Stimulated activated CD8-positive, alpha-beta memory T cell treated with anti-CD3 and anti-CD28 coated beads, Interleukin-7, amount 100 ng/mL, for 1 hour (primary cell): ENCODE measurements at places on chromosomes 6 and 20.

- no peak for DNase-seq
Measured at GRCh38 chr6:109197061-109197460, 101.8 kb downstream of the CEP57L1 start.

DNA sequence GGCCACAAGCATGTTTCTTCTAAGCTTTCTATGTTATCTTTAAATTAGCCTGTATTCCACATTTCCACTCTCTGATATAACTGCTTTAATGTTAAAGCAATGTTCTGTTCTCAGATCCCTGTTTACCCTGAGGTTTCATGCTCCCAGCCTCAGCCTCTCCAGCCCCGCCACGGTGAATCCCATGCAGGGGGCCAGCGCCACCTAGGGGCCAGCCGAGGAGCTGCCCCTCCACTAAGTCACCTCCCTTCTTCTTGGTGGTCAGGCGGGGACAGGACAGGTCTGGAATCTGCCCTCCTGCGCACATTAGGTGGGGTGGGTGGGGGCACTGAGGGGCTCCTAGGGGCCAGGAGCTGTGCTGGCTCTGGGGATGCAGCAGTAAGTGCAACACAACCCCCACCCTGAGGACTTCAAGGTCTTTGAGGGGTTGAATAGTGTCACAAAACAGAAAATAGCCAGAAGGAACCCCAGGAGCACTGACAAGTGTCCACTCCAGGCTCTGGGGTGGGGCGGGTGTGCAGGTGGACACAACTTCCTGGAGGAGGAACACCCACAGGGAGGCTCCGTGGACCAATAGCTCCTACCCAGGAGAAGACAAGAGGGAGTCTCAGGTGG, 61.6 kb downstream of the RAB44 start:
- peak; percentile 55 for DNase-seq

- no peak for DNase-seq
Measured at GRCh38 chr6:53834132-53834531, 39.3 kb downstream of the LRRC1 start.

- no peak for DNase-seq
Measured at GRCh38 chr6:137804637-137805036, 62.4 kb upstream of the TNFAIP3 start.

DNA sequence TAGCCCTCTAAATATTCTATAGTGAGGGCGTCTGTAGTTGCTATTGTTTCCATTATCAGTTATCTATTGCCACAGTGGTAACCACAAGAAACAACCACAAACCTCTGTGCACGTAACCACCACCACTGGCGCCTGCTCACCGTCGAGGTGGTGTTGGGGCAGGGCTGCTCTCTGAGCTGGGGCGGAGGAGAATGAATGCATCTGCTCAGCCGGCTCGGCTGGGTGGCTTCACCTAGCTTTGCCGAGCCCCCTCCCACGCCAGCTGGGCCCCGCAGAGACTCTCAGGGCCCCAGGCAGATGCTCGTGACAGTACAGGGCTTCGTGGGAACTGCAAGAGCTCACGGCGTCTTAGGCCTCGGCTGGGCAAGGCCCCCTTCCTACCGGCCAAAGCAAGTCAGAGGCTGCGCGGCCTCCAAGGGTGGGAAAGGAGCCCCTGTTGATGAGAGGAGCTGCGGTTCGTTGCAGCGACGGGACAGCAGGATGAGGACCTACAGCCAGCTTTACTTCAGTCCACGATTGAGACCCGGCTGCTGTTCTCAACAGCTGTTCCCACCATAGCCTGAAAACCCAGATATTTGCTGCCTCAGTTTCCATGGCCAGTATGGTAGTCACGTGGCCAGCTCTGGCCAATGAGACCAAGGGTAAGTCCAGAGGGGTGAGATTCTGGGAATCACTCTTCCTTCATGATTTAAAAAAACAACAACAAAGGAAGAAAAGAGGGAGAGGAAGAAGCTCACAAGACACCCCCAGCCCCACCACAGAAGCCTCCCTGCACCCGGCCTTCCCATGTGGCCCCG, 120.2 kb upstream of the AFDN start:
- peak; percentile 23 for DNase-seq

GRCh38 chr6:148465670-148466069, 123.0 kb downstream of the SASH1 start:
- no peak for DNase-seq

- DNase-seq = no peak
Measured at GRCh38 chr6:21533678-21534077, 59.9 kb upstream of the SOX4 start.

DNA sequence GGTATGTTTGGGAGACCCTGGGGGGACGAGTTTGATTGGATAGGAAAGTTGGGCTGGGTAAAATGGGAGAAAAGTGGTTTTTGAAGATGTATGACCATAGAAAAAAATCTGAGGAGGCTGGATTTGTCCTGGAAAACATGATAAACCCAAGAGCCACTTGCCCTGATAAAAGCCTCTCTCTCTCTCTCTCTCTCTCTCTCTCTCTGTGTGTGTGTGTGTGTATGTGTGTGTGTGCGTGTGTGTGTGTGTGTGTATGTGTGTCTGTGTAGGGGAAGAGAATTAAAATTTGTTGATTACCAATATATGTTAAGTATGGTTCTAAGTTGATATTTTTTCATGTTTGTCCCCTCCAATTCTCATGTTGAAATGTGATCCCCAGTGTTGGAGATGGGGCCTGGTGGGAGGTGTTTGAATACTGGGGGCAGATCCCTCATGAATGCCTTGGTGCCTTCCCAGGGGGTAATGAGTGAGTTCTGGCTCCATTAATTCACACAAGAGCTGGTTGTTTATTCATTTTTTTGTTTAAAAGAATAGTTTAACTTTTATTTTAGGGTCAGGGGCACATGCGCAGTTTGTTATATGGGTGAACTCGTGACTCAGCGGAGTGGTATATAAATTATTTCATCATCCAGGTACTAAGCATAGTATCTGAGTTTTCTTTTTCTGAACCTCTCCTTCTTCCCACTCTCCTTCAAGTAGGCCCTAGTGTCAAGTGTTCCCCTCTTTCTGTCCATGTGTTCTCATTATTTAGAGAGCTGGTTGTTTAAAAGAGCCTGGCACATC, 208.8 kb downstream of the TFAP2B start:
- no peak for DNase-seq

GRCh38 chr6:39223061-39223460, 6.2 kb downstream of the KCNK5 start:
- no peak for DNase-seq
